ENCODE measurements at places on chromosomes 12 and 14. TPM values are rescaled to one million over a fixed set of nuclear protein-coding genes. Genes with fewer than 3 reads are reported as not detected.

The KLRC2 gene
- 1.0 TPM for total RNA-seq

The KRT72 gene
- total RNA-seq, result not detected

The AKAP6 gene
- total RNA-seq, result 102 TPM

The KRT3 gene
- not detected for total RNA-seq

The RFX4 gene
- total RNA-seq, result not detected

The SLCO1B1 gene
- total RNA-seq, result not detected

The GUCY2C gene
- total RNA-seq, result not detected

The NPAS3 gene
- total RNA-seq, result 9.9 TPM

The NDRG2 gene
- total RNA-seq, result 162 TPM

The ACVRL1 gene
- total RNA-seq, result 56.9 TPM

The PTPRB gene
- total RNA-seq, result 19.3 TPM

The SLC7A8 gene
- 4.7 TPM for total RNA-seq

The SUDS3 gene
- 26.1 TPM for total RNA-seq

The MIS18BP1 gene
- total RNA-seq, result 14.6 TPM

The CLEC1A gene
- total RNA-seq, result 1.0 TPM

The NELL2 gene
- 1.0 TPM for total RNA-seq

The HOXC9 gene
- total RNA-seq, result 4.2 TPM

The CACNA2D4 gene
- 0.52 TPM for total RNA-seq

The CRACR2A gene
- 2.1 TPM for total RNA-seq

Measured in skeletal muscle tissue (tissue), 5 donors.